KBM-7 (cell line): ENCODE measurements at places on chromosomes 7 and 10.

- DNase-seq: no peak
These were observed 61.3 kb upstream of the UCN3 start for GRCh38 chr10:5303504-5303903.

DNA sequence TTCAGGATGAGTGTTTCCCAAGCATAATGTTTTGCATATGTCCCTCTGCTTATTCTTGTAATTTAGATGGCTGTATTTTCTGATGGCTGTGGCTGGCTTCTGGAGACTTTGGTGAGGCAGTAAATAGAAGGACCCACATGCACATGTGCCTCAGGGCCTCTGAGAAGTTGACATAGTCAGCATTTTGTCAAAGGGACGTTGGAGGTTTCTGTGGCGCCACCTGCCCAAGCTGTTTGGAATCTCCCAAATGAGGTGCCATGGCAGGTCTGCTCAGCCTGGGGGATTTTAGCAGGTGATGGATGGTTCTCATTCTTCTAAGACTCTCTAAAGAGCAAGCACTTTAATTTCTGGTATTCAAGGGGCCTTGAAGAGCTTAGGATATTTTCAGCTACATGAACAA lies 29.8 kb downstream of the C10orf120 start:
- no peak for DNase-seq

DNA sequence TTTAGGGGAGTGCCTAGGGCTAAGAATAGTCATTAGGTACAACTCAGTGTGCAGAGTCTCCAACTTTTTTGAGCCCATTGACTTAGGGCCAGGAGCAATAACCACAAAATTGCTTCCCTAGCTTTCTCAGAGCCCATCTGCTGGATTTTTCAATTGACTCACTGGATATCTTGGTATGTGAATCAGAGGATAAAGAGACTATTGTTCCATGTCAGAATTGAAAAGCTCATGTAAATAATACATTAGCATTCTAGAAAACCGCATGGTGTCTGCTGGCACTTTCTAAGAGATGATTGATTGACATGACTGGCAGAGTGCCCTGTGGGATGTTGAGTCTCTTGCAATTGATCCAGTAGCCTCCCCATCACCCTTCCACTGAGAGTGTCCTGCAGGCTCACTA lies 246.2 kb downstream of the CCDC7 start:
- DNase-seq: no peak

GRCh38 chr7:44145969-44146911 lies 5.1 kb upstream of the MYL7 start:
- no peak for DNase-seq

DNA sequence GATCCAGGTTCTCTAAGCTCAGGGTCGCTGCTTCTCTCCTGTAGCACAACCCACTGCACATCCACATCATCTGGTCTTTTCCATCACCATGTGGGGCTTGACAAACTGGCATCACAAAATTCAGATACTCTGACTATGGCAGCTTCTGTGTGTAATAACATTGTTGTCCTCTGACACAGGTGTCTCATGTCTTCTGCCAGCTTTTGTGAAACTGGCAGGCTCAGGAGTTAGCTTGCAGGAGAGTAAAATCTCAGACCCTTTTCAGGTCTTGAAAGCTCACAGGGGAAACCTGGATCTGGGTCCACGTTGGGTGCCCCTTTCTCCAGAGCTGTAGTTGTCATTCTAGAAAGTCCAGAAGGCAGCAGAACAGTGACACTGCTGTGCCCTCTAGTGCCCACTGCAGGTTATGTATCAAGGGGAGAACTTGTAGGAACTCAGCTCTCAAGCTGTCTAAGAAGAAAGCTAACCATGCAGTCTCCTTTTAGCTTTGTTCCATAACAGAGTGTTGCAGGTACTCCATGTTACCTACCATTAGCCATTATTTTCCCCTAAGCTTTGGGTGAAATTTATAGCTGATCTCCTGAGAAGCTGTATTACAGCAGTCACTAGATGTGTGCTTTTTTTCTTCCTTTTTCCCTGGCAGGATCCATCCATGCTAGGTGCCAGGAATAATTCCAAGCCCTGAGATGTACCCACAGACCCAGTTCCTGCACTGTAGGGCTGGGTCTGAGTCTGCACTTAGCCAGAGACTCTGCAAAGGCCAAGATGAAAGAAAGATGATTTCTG lies 102.7 kb downstream of the ZNF248 start:
- peak; percentile 56 for DNase-seq

DNA sequence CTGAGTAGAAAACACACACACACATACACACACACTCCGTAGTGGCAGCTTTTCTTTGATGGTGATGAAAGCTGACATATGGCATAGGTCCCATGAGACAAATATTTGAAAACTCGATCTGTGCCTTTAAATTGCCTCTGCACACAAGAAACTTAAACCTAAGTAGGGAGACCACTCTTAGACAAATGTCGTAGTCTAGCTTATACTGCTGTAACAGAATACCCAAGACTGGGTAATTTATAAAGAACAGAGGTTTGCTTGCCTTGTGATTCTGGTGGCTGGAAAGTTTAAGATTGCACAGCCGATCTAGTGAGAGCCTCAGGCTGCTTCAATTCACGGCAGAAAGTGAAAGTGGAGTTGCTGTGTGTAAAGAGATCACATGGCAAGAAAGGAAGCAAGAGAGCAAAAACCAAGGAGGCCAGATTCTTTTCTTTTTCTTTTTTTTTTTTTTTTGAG lies 489.4 kb upstream of the SORCS1 start:
- no peak for DNase-seq

DNA sequence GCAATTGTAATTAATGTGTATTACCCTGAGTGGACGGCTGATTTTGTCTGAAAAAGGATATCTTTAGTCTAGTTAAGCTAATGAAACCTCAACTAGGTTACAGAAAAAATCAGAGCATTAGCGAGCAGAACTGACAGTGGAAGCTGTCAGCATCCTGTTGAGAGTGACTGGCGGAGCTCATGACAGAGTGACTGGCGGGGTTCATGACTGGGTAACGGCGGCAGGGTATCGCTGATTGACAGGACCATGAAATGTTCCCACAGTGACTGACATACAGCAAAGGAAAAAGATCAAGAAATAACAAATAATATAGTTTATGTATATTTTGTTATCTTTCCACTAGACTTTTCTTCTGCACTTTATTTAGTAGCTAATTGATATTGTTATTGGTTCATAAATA lies 202.5 kb upstream of the AGK start:
- no peak for DNase-seq
